Heart left ventricle (tissue), 16 donors: ENCODE measurements at places on chromosomes 4 and X. TPM values are rescaled to one million over a fixed set of nuclear protein-coding genes. Genes with fewer than 3 reads are reported as not detected.

SHROOM2 gene
- 0.67 TPM for total RNA-seq

DNA sequence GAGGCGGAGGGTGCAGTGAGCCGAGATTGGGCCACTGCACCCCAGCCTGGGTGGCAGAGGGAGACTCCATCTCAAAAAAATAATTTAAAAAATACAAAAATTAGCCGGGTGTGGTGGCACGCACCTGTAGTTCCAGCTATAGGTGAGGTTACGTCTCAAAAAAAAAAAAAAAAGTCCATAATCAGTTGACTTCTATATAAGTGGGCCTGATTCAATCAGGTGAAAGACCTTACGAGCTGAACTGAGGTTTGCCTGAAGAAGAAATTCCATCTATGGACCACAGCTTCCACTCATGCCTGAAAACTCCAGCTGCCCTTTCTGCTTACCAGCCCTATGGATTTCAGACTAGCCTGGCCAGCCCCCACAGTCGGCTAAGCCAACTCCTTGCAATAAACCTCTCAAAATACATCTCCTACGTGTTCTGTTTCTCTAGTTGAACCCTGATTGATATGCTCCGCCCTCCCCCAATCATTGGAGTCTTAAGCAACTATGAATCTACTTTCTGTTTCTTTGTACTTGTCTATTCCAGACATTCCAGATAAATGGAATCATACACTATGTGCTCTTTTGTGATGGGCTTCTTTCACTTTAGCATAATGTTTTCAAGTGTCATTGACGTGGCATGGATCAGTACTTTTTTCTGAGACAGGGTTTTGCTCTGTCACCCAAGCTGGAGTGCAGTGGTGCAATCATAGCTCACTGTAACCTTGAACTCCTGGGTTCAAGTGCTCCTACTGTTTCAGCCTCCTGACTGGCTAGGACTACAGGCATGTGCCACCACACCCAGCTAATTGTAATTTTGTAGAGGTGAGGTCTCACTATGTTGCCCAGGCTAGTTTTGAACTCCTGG, 36.6 kb downstream of the SAT1 start:
- DNase-seq = no peak

GRCh38 chr4:125481334-125482045, 166.7 kb downstream of the FAT4 start:
- DNase-seq = no peak

- no peak for DNase-seq
Measured at GRCh38 chr4:7128644-7129043, 60.8 kb upstream of the GRPEL1 start.

GRCh38 chrX:30283456-30284200, 25.6 kb downstream of the NR0B1 start:
- no peak for DNase-seq

PDLIM3 gene
- 353 TPM for total RNA-seq

BCORL1 gene
- 11.0 TPM for total RNA-seq

TSPAN7 gene
- 17.2 TPM for total RNA-seq

ADH1B gene
- total RNA-seq = 304 TPM

DNA sequence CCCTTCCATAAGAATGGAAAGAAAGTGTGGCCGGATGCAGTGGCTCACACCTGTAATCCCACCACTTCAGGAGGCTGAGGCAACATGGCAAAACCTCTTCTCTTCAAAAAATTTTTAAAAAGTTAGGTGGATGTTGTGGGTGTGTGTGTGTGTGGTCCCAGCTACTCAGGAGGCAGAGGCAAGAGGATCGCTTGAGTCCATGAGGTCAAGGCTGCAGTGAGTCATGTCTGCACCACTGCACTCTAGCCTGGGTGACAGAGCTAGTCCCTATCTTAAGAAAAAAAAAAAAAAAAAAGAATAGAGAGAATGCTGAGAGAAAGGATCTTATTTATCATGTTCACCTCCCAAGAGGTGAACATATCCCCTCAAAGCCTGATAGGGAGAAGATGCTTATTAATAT, 492.1 kb upstream of the SMIM31 start:
- DNase-seq = no peak

DNA sequence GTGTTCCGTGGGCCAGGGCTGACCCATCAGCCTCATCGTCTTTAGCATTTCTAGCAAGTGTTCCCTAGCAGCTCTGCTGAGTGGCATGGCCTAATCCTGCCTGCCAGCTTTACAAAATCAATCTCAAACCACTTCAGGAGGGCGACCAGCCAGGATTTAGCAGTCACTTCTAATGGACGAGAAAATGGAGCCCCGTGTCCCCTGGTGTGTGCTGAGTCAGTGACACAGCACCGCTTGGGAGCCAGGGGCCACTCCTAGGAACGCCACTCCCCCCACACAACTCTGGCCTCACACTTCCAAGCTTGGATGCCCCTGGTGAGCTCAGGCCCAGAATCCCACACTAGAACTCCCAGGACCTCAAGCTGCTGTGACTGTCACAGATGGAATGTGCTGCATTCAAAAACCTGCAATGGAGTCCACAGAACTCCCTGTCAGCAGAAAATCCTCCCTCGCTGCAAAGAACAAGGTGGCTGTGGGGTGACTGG, 311.2 kb upstream of the GATB start:
- DNase-seq = no peak

- DNase-seq = no peak
Measured at GRCh38 chr4:165563851-165564250, 185.0 kb downstream of the CPE start.

DNA sequence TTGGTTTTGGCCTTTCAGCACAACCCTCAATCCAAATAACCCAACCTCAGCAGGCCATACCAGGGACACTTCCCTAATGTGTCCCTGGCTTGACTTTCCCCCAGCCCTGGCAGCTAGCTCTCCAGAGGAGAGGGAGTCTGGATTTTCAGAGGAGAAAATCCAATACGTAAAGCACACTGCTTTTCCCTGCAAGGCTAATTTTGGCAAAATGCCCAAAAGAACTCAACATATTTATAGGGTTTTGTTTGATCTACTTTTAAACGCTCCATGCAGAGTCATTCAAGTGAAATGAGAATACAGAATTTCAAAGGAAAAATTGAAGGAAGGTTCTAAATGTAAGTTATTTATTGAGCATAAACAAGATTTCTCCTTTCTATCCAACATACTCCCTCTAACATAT, 167.2 kb downstream of the SH3KBP1 start:
- DNase-seq = no peak

GRCh38 chr4:142312391-142312790, 533.7 kb downstream of the INPP4B start:
- no peak for DNase-seq

- DNase-seq = no peak
Measured at GRCh38 chr4:99351487-99351886, 1.1 kb downstream of the ADH1C start.

FAM193A gene
- 17.3 TPM for total RNA-seq

ZNF185 gene
- total RNA-seq = 1.2 TPM

BEX4 gene
- total RNA-seq = 54.5 TPM

NUP62CL gene
- 2.0 TPM for total RNA-seq

SHROOM4 gene
- total RNA-seq = 25.5 TPM

ANAPC4 gene
- 12.5 TPM for total RNA-seq

DNA sequence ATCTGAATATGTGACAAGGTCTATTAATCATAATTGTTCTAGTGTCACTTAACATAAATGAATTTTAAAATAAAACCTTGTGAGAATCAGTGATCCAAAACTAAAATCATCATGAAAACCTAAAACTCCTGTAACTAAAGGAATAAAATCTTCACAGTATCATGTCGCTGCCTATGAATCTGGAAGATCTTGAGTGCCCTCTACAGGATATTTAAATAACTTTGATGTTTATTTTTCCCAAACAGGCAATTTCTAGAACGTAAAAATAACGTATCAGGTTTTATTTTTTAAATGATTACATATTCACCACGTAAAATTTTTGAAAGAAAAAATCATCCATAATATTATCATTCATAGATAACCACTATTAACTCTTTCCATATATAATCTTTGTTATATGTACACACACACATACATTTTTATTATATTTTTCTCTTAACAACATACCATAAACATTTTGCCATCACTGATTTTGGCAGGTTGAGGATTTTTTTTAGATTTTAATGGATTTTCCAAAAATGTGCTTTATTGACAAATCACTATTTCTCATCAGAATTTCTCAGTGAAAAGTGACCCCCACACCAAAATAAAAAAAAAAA, 79.6 kb downstream of the COMMD8 start:
- DNase-seq = no peak

DNA sequence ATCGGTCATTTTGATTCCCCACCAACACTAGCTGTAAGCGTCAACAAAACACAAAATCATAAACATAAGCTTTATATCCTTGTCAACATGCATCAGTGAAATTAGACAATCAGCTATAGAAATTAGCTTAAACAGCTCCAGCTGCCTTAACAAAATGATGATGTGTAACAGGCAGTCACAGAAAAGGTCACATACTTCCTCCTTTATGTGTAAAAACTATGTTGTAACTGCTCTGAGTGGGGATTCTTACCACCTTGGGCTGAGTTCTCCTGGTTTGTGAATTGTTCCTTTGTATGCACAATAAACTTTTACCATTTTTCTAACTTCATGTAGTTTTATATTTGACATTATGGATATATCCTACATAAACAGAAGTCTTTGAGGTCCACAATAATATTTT, 73.9 kb upstream of the MAP9 start:
- DNase-seq = no peak

DNA sequence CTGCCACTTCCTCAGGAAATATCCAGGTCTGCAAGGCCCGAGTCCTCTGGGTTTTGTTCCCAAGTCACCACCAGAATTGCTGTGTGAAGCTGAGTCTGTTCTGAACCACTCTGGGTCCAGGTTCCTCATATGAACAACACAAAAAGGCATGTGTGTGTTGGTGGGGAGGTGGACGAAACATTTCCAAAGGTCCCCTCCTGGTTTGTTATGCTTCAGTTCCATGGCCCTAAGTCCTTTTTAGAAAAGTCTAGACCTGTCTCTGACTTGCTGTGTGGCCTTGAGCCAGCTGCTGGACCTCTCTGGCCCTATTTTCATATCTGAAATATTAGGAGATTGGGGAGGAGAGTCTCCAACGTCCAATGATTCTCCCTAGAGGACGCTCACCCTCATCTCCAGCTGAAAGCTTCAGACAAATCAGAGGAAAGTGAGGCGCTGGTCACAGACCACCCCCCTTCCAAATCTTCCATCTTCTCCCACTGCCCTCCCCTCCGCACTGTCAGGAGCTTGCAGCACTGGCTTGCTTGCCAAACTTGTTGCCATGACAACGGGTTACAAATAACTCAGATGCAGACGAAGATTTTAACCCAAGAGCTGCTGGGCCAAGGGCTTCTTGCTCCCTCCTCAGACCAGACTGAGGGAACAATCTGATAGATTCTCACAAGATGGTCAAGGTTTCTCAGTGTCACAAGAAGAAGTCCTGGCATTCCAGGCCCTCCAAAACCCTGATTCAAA, 64.5 kb downstream of the SMC1A start:
- no peak for DNase-seq

MAGEA12 gene
- total RNA-seq = not detected

CD40LG gene
- not detected for total RNA-seq

TRIM61 gene
- 2.3 TPM for total RNA-seq

DNA sequence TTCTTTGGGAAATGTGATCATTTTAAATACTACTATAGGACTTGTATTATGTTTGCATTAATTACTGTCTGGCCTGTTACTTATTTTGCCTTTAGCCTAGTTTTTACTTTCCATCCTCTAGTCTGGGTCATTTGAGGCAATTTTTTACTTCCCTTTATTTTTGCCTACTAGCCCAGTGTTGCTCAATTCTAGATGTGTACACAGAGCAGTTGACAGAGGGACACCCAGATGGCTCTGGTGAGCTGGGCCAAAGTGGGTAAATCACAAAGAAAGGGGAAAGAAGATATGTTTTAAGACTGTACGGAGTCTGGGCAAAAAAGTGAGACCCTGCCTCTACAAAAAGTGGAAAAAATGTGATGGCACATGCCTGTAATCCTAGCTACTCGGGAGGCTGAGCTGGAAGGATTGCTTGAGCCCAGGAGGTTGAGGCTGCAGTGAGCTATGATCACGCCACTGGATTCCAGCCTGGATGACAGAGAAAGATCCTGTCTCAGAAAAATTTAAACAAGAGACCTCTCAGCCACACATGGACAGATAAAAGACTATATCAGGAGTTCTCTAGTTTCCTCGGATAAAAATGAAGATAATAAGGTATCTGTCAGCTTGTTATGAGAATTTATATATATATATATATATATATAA, 35.7 kb downstream of the APOO start:
- DNase-seq = no peak

GRCh38 chrX:134172588-134173259, 64.3 kb upstream of the CCDC160 start:
- DNase-seq = no peak

- DNase-seq = no peak
Measured at GRCh38 chr4:25401066-25401465, 24.0 kb downstream of the ANAPC4 start.

PRAF2 gene
- total RNA-seq = 8.3 TPM

- DNase-seq = no peak
Measured at GRCh38 chrX:101365301-101365795, 16.8 kb upstream of the TIMM8A start.

SMIM10 gene
- total RNA-seq = 7.4 TPM

FSTL5 gene
- total RNA-seq = not detected
